COR-L47 (cell line): ENCODE measurements at places on chromosomes 7 and 10.

DNA sequence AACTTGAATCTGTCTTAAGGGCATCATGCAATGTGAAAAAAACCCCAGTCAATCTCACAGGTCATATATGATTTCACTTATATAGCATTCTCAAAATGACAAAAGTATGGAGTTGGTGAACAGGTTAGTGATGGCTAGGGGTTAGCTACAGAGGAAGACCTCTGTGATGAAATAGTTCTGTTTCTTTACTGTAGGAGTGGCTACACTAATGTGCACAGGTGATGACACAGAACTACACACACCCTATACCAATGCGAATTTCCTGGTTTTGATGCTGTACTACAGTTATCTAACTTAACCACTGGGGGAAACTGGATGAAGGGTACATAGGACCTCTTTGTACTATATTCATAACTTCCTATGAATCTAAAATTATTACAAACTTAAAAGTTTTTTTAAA lies 541.8 kb downstream of the PARD3 start:
- no peak for DNase-seq

DNA sequence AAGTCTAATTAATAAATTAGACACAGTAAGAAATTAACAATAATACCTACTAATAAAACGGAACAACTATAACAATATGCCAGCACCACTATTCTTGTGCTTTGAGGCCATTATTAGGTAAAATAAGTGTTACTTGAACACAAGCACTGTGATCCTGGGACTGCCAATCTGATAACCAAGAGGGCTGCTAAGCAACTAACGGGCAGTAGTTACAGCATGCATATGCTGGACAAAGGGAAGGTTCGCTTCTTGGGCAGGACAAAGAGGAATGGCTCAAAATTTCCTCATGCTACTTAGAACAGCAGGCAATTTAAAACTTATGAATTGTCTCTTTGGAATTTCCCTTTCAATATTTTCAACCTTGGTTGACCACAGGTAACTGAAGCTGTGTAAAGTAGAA lies 718.6 kb downstream of the SORCS3 start:
- no peak for DNase-seq

- no peak for DNase-seq
These were observed 589.0 kb downstream of the SUGCT start for GRCh38 chr7:40723829-40724228.

DNA sequence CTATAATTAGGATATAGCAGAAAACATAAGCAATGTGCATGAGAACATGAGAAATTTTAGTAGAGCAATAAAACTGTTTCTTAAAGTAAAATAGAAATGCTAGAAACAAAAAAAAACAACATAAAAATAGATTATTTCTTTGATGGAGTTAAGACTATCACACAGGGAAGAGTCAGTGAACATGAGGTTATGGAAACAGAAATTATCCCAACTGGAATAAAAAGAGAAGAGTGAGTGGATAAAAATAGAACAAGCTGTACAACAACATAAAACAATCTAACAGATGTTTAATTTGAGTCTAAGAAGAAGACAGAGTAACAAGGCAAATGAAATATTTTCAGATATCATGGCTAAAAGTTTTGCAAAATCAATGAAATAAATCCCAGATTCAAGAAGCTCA lies 7.5 kb upstream of the OR6B1 start:
- no peak for DNase-seq

DNA sequence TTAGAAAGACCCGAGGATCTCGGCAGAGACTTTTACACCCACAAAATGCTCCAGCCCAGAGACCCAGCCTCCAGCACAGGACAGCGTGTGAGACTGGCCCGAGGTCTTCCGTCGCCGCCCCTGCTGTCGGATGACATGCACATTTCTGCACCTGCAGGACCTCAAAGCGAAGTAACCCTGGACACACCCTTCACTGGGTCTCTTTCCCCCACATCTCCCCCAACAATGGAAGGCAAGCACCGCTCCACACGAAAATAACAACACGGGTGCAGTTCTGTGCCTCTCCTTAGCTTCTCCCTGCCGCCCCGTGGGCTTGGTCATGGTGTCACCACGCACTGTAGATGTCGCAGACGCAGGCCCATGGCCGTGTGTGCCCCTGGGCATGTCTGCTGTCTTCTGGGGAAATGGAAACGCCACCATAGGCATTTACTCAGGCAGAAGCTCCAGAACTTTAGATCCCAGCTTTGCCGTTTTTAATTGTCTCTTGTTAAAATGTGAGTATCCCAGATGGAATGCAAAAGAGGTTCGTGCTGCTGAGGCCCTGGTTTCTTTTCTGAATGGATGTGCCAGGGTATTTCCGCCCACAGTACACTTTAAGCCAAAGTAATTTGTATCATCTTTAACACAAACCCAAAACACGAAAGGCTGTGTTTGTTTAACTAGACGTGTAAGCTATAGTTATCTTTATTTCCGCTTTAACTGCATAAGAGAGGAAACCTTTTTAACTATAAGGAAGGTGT lies 237.9 kb downstream of the MGMT start:
- DNase-seq, result no peak

DNA sequence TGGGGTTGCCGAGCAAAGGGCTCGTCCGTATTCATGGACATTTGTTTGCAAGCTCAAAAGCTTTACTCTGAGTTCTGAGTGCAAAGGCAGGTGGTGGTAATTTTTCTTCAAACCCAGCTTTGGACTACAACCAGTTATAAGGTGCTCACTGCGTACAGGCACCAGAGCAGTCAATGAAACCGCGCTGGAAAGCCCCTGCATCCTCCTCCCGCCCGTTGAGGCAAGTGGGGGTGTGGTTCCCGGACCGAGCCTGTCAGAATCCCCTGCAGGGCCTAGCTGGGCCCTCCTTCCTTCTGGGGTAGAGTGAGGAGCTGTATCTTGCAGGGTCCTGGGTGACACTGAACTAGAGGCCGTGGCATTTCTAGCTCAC lies 22.3 kb downstream of the AMZ1 start:
- DNase-seq, result no peak

DNA sequence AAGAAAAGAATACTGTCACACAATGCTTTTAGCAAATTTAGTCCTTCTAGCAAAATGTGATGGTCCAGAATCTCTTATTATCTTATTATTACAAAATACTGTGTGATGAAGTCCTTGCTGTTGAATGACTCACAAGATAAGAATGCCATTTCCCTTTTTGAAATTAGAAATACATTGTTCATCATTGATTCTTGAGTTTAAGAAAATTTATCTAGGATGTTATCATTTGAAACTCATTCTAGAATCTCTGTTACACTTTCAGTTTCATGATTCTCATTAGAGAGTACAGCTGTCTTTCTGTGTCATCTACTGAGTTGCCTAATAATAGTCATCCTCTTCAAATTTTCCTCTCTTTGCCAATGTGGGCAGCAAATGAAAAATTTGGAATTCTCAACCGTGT lies 9.6 kb downstream of the ZKSCAN5 start:
- no peak for DNase-seq

DNA sequence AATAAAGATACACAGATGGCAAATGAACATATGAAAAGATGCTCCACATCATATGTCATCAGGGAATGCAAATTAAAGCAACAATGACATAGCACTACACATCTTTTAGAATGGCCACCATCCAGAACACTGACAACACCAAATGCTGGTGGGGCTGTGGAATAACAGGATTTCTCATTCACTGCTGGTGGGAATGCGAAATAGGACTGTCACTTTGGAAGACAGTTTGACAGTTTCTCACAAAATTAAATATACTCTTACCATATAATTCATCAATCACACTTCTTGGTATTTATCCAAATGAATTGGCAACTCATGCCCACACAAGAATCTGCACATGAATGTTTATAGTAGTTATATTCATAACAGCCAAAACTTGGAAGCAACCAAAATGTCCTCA lies 68.2 kb downstream of the NPSR1 start:
- no peak for DNase-seq

DNA sequence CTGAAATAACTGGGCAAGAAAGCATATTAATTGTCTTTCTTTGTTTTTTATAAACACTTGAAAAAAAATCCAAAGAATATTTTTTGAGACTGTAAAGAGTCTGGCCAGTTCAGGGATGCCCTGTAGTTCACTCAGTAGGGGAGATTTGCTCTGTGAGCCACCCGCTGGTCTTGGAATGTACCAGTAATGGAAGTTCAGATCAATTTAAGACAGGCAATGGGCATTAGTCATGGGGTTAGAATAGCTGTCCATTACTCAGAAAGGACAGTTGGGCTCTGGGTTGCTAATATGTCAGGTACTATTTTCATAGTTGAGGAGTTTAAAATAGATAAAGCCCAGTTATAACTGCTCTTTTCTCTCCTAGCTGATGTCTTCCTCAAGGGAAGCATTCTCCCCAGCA lies 38.7 kb downstream of the A1CF start:
- no peak for DNase-seq

- DNase-seq, result no peak
These were observed 20.6 kb downstream of the RBM20 start for GRCh38 chr10:110664483-110665420.

DNA sequence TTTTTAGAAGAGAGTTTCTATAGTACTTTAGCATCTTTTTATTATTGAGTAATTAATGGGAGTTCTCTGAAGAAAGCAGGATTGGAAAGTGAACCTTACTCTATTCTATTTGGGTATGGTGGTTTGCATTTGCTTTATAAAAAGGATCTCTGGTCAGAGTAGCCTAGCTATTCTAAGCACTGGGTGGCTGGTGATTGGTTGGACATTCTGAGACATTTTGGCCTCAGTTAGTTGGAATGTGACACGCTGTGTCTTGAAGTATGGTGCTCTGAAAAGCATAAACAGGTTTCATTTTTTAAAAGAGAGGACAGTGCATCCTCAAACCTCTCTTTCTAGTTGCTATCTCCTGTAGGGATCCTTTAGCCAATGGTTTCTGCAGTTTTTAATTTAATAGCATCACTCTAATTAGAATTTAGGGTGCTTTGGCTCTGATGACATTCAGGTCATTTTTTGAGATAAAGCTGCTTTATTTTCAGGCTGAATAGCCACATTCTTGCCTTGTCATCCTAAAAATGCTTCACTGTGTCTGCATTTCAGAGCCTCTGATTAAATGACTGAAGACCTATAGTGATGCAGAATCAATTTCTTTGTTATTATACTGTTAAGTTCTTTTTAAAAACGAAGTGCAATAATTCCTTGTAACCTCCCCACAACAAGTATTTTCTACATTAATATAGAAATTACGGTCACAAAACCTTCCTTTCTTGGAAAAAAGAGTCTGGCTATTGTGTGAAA lies 20.6 kb downstream of the TMEM178B start:
- no peak for DNase-seq

GRCh38 chr10:23197416-23197861 lies 5.3 kb downstream of the PTF1A start:
- DNase-seq, result no peak

- DNase-seq, result no peak
These were observed 43.4 kb upstream of the LYZL1 start for GRCh38 chr10:29245476-29245875.

- no peak for DNase-seq
These were observed 43.4 kb downstream of the PTTG1IP2 start for GRCh38 chr7:90512821-90513254.

GRCh38 chr7:122337011-122337410 lies 32.5 kb upstream of the FEZF1 start:
- peak; percentile 74 for DNase-seq

- DNase-seq, result no peak
These were observed 9.1 kb downstream of the RASSF4 start for GRCh38 chr10:44968500-44969400.

DNA sequence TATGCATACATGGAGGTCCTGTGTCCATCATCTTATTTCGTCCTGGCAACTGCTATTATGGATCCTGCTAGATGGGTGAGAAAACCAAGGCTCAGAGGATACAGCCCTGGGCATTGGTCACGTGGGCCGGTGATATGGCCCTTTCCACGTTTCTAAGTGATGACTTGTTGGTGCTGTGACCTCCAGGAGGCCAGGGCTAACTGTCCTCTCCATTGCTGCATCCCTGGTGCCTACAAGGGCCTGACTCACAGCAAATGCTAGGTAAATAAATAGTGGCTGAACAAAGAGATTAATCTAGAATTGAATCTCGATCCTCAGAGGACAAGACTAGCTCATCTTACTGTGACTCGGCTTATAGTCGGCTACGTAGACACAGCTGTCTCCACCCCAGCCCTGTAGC lies 78.6 kb downstream of the FAM53B start:
- no peak for DNase-seq

DNA sequence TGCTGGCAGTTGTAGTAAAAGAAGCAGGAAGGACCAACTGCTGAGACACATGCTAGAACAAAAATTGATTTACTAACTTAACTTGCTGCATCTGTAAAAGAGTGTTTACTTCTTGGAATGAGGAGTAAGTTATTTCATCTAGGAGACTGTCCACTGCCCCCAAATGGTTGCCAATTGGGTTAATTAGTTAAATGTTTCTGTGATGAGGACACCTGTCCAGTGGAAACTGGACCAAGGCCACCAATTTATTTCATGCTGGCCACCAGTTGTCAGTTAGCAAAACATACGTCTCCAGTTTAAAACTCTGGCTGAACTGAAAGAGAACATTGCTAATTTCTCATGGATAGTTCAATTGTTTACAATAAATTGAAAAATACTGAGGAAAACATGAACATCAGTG lies 191.7 kb downstream of the PPP1R9A start:
- DNase-seq, result no peak

GRCh38 chr7:111806232-111806631 lies 243.9 kb upstream of the IMMP2L start:
- no peak for DNase-seq

DNA sequence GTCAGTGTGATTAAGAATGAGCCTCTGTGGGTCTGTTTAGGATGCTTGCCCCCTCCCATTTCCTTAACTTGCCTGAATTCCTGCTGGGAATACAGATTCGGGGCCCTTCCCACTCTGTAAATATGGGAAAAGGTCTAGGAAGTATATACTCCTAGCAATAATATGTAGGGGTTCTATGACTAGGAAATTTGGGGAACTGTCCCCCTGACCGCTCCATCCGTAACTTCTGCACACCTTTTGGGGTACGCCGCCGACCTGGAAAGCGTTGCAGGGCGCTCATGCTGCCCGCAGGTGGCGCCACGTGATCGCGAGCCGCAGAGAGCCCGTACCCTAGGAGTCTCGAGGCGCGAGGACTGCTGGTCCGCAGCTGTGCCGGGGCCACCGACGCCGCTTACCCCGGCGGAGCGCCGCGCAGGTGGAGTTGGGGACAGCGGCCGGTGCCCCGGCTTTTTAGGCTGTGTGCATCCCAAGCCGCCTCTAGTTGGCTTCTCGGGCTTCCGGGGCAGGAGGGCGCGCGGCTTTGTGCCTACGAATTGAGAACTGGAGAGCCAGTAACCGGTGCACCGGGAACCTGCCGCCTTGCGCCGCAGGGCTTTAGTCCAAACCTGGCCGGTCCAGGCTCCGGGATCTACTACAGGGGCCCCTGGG lies 656 bp upstream of the CNNM2 start:
- peak; percentile 61 for DNase-seq

DNA sequence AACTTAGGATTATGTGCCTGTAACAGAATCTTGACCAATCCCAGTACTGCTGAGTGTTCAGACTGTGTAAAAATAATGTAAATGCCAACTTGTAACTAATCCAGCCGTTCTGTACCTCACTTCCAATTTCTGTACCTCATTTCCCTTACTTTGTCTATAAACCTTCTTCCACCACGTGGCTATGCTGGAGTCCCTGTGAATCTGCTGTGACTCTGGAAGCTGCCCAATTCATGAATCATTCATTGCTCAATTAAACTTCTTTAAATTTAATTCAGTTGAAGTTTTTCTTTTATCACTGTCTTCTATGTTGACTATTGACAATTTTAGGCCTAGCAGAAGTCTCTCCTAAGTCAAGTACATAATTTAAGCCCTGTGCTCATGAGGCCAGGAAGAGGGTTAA lies 215.3 kb upstream of the RHOBTB1 start:
- DNase-seq, result no peak
